ENCODE measurements at places on chromosomes 11 and 22.

DNA sequence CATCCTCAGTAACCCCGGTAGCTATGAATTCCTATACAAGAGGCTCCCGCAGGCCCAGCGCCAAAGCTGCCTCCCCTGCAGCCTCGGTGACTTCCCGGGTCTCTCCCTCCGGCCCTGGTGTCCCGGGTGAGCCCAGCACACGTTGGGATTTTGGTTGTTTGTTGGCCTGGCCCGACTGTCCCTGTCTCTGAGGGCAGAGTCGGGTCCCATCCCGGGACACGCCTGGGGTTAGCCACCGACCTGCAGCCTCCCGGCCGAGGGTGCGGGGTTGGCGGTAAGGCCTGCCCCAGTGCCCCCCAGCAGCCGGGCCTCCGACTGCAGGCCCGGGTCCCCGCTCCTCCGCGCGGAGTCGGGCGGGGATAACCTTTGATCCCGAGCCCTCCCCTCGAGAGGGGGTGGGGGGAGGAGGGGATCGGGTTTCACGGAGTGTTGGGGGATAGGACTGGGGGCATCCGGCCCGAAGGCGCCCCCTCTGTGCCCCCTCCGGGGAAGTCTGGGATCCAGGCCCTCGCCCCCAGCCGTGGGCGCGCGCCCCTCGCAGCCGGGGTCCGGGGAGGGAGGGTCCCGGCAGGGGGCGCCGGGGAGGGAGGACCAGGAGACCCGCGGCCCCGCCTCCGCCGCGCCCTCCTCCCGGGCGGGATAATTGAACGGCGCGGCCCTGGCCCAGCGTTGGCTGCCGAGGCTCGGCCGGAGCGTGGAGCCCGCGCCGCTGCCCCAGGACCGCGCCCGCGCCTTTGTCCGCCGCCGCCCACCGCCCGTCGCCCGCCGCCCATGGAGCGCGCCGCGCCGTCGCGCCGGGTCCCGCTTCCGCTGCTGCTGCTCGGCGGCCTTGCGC, at the start of gene FBLN1:
Gene FBLN1, plus strand, starts transcription at position 669 of the 835 bp plus-strand sequence. Its CDS starts 103 bp downstream, at position 772.
- no peak for DNase-seq

DNA sequence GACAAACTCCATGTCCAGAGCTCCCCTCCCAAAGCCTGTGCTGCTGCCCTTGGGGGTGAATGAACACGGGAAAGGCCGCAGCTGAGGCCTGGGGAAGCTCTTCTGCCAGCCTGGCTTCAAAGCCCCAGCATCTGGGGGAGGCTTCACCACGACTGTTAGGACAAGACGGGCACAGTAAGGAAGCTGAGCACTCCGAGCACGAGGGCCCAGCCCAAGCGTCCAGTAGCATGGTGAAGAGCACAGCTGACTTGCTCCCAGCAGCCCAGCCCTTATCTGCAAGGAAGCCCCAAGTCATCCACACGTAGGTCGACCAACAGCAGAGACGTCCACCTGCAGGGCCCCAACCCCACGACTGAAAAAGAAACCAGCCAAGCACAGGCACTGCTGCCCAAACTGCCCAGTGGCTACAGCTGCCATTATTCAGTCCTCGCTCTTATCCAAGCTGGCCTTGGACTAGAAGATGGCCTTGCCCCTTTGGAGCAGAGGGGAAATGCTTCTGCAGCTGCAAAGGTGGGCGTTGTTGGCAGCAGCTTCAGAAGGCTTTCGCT, 62.5 kb downstream of the SHANK2 start:
- no peak for DNase-seq

DNA sequence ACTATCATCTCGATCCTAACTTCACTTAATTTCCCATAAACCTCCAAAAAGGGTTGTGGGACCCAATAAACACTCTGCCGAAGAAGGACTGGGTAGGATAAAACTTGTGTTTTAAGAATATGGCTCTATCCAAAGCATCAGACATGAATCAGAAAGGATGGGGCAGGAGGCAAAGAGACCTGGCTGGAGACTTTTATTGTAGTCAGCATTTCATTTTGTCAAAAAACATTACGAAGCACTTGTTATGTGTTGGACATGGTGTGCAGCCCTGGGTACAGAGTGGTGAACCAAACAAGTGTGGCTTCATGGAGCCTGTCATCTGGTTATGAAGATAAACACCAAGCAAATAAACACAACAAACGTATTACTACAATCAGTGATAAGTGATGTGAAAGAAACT, 17.3 kb downstream of the IL10RA start:
- DNase-seq, result no peak

- DNase-seq, result no peak
Observed at GRCh38 chr11:2259897-2260451, 10.4 kb downstream of the ASCL2 start.

All from T1000 (cell line).